ENCODE measurements at places on chromosomes 3 and 15.
A peak's percentile ranks its signal among the peaks of the same experiment; 100 is the strongest.

DNA sequence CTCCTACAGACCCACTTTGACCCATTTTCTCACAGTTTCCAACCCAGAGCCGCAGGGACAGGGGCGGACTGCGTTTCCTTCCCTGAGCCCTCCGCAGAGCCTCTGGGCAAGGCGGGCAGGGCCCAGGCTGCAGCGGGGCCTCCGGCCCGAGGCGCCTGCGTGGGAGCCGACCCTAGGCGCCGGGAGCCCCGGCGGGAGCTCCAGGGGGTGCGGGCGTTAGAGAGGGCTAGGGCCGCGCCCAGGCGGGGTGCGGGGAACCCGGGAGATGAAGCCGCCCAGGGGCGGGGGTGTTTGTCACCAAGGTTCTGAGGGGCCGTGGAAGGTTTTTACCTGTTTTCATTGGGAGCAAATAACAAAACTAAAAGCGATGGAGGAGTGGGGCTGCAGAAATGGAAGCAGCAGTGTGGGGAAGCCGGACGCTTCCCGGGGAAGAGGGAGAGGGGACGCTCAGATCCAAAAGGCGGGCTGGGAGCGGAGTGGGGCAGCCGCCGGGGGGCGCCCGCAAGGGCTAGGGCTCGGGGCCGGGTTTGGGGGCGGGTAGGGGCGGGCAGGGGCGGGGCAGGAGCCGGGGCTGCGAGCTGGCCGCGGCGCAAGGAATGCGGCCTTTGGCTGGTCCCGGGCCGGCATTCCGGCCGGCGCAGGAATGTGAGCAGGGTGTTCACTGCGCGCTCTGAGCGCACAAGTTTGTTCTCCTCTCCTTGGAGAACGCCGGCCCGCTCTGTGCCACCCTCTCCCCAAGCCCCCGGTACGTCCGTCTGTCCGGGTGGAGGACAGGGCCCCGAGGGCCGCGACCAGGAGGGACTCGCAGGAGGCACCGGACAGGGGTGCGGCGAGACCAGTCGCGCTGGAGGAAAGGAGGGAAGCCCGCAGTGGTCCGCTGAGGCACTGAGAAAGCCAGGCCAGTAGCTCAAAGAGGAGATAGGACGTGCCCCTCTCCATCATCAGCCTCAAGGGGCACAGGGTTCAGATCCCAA lies 61.1 kb downstream of the AMOTL2 start:
- no peak for DNase-seq

DNA sequence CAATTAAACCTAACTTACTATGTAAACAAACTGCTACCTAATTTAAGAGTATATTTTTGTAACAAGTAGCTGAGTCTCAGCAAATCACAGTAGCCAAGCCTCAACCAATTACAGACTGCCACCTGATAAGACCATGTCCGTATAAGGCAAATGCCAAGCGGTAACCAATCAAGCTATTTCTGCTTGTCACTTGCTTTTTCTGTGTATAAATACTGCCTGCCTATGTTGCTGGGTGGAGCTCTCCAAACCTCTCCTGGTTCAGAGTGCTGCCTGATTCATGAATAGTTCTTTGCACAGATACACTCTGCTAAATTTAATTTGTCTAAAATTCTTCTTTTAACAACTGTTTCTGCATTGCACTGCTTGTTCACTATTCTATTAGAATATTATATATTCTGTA lies 42.6 kb downstream of the ZNF148 start:
- no peak for DNase-seq

GRCh38 chr3:3551981-3552380 lies 247.2 kb upstream of the LRRN1 start:
- DNase-seq, result no peak

DNA sequence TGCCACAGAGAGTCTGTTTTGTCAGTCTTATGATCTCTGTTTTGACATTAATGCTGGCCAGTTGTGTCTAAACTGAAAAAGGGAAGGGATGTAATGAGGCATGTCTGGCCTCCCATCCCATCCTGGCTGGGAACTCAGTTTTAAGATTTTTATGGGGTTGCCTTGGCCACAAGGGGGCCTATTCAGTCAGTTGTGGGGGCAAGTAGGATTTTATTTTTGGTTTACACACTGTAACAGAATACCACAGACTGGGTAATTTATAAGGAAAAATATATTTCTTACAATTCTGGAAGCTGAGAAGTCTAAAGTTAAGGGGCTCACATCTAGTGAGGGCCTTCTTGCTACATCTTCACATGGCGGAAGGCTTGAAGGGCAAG lies 129.8 kb downstream of the TMEM108 start:
- DNase-seq, result no peak

- no peak for DNase-seq
Measured at GRCh38 chr3:83513677-83514076, 1445.1 kb upstream of the CADM2 start.

GRCh38 chr15:43196760-43197548 lies 11.8 kb downstream of the CCNDBP1 start:
- DNase-seq, result no peak

GRCh38 chr3:30894521-30895251 lies at the start of gene GADL1:
Gene GADL1 (minus strand): TSS chr3:30894661. CDS start chr3:30894614, 47 bp downstream.
- peak; percentile 0 for DNase-seq

DNA sequence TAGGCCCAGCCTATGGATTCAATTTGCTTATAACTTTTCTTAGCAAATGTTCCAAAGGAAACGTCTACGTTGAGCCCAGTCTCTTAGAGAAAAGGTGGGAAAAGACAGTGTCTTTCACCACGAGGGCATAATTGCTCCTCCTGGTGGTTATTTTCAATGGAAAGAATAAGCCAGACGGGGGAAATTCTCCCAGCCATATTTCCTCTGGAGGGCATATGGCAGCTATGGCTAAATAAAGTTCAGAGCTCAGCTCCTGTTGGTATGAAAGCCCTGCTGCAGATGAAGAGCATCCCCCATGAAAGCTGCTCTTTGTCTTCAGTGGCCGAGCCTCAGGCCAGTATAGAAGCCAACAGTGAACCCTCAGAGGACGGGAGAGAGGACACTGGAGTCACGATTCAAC lies 297.9 kb downstream of the RYR3 start:
- no peak for DNase-seq

DNA sequence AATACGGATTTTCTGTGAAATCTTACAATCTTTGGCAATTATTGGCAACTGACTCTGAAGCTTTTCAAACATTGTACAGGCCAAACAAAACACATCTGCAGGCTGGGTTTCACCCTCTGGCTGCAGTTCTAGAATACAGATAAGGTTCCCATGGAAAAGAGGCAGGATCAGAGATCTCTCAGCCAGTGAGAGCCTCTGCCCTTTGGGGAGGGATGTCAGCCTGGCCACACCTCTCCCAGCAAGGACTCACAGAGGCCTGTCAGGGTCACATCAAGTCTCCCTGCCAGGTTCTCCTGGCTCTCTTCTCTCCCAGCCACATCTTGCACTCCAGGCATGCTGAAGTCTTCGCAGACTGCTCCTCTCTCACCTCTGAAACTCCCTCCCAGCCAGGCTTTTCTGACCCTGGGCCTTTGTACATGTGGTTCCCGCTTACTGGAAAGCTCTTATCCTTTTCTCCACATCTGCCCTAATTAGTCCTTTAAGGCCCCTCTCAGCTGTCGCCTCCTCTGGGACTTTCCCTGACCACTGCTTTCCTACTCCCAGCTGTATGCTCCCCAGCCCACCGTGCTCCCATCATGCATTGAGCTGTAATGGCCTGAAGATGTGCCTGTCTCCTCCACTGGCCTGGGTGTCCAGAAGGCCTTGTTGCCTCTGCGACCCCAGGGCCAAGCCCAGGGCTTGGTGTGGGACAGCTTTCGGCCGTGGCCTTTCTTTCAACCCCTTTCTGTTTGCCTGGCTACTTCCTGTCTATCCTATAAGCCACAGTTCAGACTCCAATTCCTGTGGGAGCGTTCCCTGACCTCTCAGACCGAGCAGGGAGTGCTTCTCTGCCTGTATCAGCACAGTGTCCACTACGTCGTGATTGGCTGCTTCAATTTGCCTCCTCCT lies 4.3 kb downstream of the RBP1 start:
- no peak for DNase-seq

GRCh38 chr3:146160321-146160963 lies 542 bp downstream of the PLOD2 start:
- no peak for DNase-seq

All from stimulated activated CD4-positive, alpha-beta T cell treated with anti-CD3 and anti-CD28 coated beads, Interleukin-15, amount 100 ng/mL, for 1 hour (primary cell).